ENCODE measurements at places on chromosomes 1 and 21.

GRCh38 chr1:27602462-27603308 lies 1.3 kb downstream of the AHDC1 start:
- DNase-seq = no peak

GRCh38 chr1:206898915-206899431 lies 1.7 kb downstream of the IL24 start:
- DNase-seq = no peak

DNA sequence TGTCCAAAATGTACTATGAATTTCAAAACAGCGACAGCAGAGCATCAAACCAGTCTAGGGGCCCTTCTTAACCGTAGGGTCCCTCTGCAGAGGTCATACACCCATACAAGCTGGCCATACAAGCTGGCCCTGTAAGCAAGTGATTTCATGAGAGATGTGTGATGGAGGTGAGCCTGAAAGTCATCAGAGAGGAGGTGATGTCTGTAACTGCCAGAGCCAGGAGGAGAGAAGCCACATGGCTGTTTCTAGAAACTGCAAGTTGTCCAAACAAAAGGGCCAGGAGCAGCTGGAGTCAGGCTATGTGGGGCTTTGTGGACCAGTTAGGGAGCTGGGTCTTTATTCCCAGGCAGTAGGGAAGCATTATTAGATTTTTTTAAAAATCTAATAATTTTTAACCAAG lies 14.8 kb upstream of the SERINC2 start:
- DNase-seq = no peak

DNA sequence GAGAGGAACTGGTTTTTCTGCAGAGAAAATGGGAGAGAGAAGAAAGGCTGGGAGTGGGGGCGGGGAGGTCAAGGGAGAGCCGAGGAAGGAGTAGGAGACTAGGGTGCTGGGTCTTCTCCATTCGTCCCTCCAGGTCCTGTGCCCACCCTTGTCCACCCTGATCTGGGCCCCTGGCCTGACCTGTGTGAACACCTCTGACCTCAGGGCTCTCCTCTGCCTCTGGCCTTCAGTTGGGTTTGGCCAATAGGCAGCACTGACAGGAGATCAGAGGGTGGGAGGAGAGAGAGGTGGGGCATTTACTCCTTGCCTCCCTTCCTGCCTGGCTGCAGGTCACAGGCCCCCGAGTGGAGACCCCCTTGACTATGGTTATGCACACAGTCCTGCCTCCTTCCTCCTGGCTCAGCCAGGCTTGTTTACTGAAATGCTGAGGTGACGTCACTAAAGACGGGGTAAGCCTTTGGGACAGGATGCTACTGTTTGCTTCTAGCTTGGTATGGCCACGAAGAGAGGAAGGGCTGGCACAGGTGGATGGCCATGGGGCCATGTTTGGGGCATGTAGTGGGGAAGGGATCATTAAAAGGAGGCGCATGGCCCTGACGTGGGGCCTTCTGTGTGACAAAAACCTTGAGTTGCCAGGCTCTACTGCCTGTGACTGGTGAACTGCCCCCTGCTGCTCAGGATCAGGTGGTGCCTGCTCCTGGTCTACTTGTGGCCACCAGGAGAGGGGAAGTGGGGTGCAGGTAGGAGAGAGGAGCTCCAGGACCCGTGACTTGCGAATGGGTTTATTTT lies 248.7 kb upstream of the CSF3R start:
- DNase-seq = no peak

DNA sequence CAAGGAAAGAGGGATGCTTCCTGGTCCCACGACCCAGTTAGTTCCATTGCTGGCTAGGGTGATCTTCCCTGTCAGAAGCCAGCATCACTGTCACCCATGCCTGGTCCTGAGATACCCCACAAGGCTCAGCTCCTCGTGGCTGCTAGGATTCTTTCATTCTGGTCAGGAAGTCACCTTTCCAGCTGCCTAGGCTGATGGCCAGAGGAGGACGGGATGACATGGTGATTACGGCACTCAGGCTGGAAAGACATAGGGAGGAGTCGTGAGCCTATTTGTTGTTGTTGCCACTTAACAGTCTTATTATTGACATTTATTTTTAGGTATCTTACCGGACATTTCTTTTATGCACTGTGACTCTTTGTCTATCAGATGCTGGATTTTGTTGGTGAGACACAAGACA lies 20.0 kb upstream of the MAPKAPK2 start:
- DNase-seq = no peak

- DNase-seq = peak; percentile 45
Observed at GRCh38 chr1:5980314-5981008, 11.8 kb downstream of the NPHP4 start.

DNA sequence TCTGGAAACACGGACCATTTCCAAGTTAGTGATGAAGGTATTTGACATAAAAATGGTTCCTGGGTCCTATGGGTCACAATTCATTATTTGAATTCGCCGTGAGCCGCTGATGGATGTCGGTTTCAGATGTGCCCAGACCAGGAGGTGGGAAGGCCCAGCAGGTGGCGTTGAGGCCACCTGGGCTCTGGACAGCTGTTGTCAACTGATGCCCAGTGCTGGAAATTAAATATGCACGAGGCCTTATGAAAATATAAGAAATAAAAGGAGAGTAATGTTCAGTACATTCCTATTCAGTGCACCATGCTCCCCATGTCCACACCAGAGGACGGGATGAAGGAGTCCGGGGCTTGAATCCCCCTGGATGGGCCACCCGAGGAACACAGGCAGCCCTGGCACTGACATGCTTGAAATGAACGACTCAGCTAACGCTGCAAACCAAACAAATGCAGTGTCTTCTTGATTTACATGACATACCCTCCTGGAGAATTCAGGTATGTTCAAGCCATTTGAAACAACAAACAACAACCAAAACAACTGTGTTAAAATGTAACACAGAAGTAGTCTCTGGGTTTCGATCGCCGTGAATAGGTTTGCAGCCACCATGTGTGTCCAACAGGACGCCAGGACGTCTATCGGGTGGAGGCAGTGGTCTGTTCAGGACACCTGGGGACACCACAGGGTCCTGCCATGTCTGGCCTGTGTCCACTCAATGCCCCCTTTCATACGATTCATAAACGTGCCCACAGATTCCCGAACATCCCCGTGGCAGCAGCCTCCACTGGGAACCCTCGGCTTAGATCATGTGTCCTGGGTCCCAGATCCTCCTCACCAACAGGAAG lies 6.1 kb downstream of the TFF3 start:
- DNase-seq = no peak

DNA sequence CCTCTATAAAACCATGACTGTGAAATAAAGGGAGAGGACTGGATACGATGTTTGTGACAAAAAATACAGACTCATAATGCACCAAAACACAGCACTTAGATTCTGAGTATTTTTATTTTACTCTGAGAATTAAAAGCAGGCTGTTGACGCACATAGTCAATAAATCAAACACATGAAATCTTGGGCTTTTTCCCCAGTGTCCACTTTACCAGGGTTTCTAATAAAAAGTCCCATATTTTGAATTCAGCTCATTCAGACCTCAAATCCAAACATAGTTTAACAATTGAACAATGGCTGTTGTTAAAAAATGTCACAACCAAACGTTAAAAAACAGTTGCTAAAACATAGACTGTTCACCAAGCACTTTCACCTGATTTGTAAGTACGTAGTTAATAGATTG lies 553.4 kb downstream of the LTN1 start:
- DNase-seq = no peak

GRCh38 chr21:28639737-28640136 lies 352.9 kb downstream of the LTN1 start:
- no peak for DNase-seq

GRCh38 chr1:229035748-229036082 lies 235.2 kb upstream of the RAB4A start:
- DNase-seq = no peak

GRCh38 chr1:201486187-201486586 lies 17.2 kb upstream of the PHLDA3 start:
- DNase-seq = no peak

DNA sequence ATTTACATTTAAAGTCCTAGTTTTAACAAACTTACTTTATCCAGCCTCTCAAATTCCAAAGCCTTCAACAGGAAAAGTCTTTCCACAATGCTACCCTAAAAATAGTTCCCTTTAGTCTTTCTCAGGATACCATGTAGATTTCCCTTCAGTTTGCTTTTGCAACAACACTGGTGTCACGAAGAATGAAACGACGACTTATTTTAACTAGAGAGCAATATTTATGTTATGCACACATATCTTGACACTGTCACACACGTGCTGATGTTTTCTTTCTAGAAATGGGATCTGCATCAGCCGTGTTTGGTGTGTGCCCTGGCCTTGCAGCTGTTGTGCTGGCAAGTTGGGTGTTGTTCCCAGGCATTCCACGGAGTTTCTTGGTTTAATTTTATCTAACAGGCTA lies 75.5 kb downstream of the SIPA1L2 start:
- DNase-seq = no peak

DNA sequence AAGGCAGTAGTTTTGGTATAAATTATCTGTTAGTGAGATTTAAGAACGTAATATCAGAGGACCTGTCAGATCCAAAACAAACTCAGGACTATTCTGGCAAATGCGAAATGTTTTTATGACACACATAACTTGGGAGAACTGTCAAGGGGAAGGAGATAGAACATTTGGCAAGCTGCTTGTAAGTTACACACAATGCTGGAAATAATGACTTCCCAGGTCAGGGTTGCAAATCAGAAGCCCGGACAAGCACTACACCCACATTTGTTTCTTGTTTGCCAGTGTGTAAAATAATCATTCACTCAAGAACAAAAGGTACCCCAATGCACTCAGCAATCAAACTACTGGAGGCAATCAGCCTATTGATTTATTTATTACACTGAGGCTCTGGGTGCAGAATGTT lies 354.7 kb downstream of the KCNH1 start:
- no peak for DNase-seq

DNA sequence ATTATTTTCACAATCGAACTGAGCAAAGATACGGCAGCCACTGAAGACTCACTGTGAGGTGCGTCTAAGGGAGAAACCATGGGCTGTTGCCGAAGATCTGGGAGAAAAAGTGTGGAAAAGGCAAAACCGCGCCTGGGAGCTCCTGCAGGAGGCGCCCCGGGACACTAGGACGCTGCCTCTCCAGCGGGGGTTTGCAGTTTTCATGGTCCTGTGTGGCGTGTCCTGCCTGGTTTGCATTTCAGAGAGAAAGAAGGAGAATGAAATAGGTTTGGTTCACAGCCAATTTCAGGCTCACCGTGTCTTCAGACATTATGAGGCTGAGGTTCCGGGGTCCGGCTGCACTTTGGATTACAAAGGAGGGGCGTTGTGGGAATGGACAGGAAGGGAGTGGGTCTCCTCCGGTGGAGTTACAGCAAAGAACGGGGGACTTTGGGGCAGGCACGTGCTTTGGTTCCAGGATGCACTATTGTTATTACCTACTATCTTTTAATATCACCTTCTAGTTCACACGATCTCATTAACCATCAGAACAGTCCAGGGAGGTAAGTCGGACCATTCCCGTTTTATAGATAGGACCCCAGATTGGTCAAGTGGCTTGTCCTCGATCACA lies 179.8 kb downstream of the DYRK1A start:
- no peak for DNase-seq

DNA sequence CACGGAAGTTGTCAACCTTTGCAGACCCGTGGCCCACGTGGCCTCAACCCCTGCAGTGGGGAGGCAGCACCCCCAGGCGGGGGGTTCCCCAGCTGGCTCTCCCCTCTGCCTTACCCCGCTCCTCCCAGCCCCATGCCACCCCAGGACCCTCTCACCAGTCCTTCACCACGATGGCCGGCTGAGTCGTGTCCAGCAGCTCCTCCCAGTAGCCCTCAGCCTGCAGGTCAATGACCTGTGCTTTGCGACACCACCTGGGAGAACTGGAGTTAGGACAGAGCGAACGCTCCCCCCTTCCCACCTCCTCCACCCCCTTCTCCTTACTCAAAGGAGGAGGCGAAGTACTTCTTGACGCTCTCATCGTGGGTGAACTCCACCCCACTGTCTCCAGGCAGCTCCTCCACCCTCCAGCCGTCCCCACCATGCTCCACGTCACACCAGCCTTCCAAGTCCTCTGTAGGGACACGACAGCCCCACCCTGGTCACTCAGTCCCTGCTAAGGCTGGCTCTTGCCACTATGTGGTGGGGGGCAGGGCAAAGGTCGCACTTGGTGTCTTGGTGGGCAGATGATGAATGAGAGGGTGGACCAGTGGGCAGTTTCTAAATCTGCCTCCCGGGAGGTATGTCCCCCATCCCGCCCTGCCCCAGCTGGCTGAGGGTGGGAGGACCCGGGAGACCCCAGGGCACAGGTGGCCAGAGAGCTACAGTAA lies 4.5 kb downstream of the FBXO2 start:
- DNase-seq = no peak

GRCh38 chr1:26164036-26164860 lies 4.5 kb downstream of the C1orf232 start:
- no peak for DNase-seq

GRCh38 chr21:40852563-40852962 lies 5.6 kb upstream of the DSCAM start:
- DNase-seq = no peak

- no peak for DNase-seq
Observed at GRCh38 chr1:96309783-96310182, 411.8 kb upstream of the PTBP2 start.
